ENCODE measurements at places on chromosomes 4 and X.
A peak's percentile ranks its signal among the peaks of the same experiment; 100 is the strongest.

DNA sequence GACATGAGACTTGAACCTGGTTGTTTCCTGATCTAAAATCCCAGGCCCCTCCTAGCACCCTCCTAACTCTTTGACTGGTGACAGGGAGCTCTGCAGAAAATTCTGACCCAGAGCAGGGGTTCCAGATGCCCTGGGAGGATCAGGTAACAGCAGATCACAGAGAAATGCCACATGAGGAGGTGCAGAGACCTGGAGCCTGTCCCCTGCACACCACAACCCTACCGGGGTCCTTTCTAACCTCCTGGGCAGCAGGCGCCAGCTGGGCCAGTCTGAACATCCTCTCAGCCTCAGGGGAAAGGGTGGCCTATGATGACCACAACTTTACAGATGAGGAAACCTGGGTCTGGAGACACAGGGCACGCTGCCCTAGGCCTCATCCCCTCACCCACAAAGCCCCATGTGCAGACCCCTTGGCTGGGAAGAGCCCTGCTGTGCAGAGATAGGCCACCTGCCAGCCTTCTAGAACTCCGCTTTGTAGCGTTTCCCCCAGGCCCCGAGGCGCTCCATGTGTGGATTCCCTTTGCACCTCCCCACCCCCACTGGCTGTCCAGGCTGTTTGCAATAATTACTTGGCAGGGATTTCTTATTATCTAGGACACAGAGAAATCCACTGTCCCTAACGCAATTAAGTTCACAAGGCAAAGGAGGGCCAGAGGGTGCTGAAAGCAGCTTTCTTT is 36.5 kb downstream of the WDR1 start:
- no peak for DNase-seq

DNA sequence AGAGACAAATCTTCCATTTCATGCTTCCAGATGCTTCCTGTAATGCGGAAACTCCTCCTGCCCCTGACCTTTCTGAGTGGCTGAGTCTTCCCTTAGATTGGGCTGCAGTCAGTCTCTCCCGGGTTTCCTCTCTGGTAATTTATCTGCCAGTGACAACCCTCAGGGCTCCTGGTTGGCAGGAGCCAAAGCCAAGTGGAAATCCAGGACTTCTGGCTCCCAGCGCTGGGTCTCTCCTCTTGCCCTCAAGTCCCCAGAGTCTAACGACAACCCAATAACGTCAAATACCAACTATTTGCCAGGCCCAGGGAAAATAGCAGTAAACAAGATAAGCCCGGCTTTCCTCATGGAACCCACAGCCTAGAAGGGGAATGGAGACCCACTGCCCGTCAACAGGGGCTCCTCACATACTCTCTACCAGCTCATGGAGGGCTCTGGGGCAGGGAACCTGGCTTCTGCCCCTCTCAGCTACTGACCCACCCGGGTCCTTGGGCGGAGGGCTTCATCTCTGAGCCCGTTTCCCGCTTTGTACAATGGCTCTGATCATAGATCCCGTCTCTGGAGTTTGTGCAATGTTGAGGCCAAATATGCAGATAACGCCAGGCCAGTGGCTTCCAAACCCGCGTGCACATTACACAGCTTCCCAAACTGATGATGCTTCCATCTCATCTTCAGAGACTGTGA is 1.1 kb upstream of the TBC1D14 start:
- no peak for DNase-seq

DNA sequence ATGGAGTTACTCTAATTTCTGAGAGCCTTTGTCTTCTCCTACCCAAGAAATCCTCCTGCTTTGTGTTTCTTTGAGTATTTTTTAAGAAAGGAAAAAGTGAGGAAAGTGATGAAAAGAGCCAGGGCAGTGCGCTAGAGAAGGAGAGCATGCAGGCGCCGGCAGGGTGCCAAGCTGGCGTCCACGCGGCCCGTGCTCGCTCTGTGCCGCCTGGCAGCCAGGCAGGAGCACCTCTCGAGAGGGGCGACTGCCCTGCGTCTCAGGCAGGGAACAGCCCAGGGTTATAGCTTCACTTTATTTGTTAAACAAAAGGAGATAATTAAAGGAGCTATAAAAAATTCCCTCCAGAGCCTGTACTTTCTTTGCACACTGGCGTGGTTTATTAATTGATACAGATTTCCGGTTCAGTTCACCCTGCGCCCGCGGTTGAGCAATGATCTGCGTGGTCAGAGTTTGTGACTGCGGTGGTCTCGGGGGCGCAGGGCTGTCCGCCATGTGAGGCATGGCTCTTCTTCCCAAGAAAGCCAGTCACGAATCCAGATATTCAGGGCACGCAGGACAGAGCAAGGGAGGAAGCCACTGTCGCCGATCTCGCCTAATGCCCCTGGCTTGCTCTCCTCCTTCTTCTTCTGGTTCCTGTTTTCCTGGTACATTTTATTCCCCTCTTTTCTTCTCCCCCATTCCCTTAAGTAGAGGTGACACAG is 110.8 kb upstream of the PAQR3 start:
- no peak for DNase-seq

GRCh38 chr4:37754410-37755185 is 68.4 kb upstream of the RELL1 start:
- peak; percentile 21 for DNase-seq

DNA sequence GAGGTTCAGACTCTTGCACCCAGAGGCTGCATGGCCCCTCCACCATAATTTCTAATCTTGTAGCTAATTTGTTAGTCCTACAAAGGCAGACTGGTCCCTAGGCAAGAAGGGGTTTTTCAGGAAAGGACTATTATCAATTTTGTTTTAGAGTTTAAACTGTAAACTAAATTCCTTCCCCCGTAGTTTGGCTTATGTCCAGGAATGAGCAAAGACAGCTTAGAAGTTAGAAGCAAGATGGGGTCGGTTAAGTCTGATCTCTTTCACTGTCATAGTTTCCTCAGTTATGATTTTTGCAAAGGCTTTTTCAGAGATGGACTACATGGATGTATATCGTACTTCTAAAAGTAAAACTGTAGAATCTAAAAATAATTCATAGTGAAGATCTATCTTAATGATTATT is 258.1 kb upstream of the IL1RAPL1 start:
- no peak for DNase-seq

- no peak for DNase-seq
Observed at GRCh38 chr4:71711044-71711984, 72.6 kb downstream of the GC start.
